Caco-2 (cell line): ENCODE measurements at places on chromosomes 5 and 9.

DNA sequence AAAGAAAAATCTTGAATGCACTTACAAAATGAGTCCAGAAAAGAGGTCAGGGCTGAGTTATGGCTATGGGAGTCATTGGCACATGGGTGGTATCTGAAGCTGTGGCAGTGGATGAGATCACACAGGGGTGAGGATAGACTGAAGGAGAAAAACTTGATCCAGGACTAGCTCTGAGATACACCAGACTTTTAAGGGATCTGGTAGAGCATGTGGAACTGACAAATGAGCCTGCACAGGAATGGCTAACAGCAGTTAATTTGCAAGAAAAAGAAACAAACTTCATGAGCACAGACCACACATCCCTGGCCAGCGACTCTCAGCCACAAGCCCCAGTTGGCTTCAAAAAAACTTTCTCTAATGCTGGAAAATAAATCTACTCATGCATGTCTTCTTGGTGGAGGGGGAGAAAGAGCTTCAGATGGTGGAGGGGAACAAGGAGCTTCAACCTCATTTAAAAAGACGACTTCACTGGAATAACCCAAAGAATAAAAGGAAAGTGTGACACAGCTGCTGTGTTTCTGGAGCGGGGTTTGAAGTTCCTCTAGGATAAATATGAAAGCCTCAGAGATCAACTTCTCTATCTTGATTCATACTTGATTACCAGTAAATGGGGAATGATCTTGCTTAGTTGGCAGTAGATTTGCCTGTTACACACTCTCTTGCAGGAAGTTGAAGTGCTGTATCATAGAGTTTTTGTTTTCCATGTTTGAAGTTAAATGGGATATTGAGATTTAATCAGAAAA, 33.6 kb downstream of the TNFAIP8 start:
- H3K36me3 ChIP-seq = no peaks in the 10 kb centered on the region
- no peak overlapping the region for H3K27ac ChIP-seq
- no peaks in the 10 kb centered on the region for H3K4me1 ChIP-seq
- no peaks in the 10 kb centered on the region for H3K27me3 ChIP-seq
- no peak overlapping the region for H3K4me3 ChIP-seq
- no peak for DNase-seq

DNA sequence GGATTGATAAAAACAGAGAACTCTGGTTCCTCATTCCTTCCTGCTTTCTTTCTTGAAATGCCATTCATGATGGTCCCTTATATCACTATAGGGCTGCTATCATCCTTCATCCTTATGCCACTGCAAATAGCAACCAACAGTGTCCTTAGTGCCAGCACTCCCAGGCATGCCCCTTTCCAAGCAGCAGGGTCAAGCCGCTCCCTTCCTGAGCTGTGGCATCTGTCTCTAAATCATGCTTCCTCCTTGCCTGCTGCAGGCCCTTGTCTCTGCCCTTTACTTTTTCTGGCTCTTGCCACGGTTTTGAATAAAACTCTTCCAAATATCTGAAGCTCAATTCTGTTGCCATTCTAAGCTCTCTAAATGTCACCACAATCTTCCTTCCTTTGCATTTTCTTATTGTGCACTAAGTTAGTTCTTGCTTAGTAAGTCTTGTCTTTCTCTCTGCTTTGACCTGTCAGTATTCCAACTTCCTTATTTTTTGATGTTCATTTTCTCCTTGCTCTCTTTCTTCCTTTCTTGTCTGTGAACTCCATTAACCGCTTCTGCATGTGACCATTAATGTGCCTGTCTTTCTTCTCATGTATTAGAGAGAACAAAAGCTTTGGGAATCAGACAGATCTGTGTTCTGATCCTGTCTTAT, 19.9 kb downstream of the TLR4 start:
- no peak overlapping the region for H3K27ac ChIP-seq
- DNase-seq = no peak
- no peaks in the 10 kb centered on the region for H3K4me1 ChIP-seq
- H3K4me3 ChIP-seq = no peak overlapping the region
- no peaks in the 10 kb centered on the region for H3K27me3 ChIP-seq
- H3K36me3 ChIP-seq = no peaks in the 10 kb centered on the region

GRCh38 chr5:23977365-23977764, 470.0 kb downstream of the PRDM9 start:
- no peaks in the 10 kb centered on the region for H3K27me3 ChIP-seq
- H3K4me1 ChIP-seq = no peaks in the 10 kb centered on the region
- no peak overlapping the region for H3K4me3 ChIP-seq
- DNase-seq = no peak

DNA sequence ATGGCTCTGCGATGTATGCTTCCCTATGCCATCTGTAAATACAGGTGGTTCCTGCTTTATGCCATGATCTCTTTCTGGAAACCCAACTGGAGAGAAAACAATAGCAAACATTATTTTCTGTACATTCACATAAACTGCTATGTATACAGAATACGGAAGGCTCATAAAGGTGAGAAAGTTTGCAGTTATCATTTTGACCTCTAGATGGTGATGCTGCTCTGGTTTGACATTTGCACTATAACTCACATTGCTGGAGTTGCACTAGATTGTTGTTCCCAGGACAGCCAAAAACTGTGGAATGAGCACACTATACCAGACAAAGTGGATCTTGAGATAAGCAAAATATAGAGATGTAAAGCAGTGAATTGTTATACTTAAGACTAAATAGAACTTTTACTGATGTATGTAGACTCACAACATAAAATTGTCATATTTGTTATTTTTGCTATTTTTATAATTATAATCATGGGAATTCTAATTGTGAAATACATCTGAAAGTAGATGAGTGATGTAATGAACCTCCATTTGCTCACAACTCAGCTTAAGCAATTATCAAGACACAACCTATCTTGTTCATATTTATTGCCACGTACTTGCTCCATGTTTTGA, 246.5 kb downstream of the PTPRD start:
- H3K4me1 ChIP-seq = no peaks in the 10 kb centered on the region
- no peak overlapping the region for H3K27ac ChIP-seq

DNA sequence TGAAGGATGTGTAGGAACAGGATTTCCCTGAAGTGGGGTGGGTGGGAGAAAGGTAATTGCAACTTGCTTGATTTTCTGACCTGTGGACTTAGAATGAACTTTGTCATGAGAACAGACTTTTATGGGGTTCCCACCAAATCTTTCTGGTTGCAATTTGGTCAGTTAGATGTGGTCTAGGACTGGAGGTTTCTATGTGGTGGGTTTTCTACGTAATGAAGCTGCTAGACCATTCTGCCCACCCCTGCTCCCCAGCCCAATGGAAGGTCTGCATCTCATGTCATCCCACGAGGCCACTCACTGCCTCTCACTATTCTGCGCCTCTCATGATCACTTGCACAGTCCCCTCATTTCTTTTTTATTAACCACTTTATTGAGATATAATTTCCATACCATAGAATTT, 37.9 kb upstream of the GZMA start:
- no peaks in the 10 kb centered on the region for H3K36me3 ChIP-seq
- no peaks in the 10 kb centered on the region for H3K4me1 ChIP-seq
- no peaks in the 10 kb centered on the region for H3K27me3 ChIP-seq
- H3K27ac ChIP-seq = no peak overlapping the region

GRCh38 chr5:180334751-180335613, 18.2 kb downstream of the GFPT2 start:
- no peaks in the 10 kb centered on the region for H3K36me3 ChIP-seq
- H3K27ac ChIP-seq = no peak overlapping the region
- H3K27me3 ChIP-seq = no peaks in the 10 kb centered on the region
- H3K4me3 ChIP-seq = no peak overlapping the region

DNA sequence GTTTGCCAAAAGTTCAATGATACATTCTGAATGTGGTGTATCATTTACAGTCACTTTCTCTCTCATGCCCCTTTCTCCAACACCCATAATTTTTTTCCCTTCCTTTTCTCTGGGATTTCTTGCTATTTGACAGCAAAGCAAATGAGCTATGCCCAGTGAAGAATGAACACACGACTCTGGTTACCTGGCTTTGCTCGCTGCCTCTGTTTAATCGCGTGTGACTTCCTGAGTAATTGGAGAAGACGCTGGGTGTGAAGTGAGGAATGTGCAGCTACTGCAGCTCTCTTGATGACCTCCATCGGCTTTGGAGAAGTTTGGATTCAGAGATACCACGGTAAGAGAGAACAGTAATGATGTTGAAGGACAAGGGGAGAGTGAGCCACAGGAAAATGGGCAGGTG, 651.8 kb downstream of the KIF4B start:
- no peaks in the 10 kb centered on the region for H3K27me3 ChIP-seq
- no peaks in the 10 kb centered on the region for H3K36me3 ChIP-seq
- no peak overlapping the region for H3K4me3 ChIP-seq
- no peaks in the 10 kb centered on the region for H3K4me1 ChIP-seq

DNA sequence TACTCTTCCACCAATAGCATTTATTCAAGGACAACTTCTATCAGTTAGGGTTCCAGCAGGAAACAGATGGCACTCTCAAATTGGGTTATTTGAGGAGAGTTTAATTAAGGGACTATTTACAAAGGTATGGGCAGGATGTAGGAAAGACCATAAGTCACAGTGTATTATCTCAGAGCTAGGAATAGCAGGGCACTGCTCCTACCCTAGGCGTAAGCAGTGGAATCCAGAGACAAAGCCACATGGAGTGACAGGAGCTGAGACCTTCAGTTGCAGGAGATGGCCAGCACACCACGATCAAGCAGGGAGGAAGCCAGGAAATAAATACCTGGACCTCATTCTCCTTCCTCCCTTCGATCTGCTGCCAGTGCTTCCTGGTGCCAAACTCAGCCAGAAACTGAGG, 274.9 kb upstream of the SLC30A5 start:
- no peaks in the 10 kb centered on the region for H3K4me1 ChIP-seq
- no peak for DNase-seq
- no peaks in the 10 kb centered on the region for H3K27me3 ChIP-seq
- no peaks in the 10 kb centered on the region for H3K36me3 ChIP-seq
- H3K4me3 ChIP-seq = no peak overlapping the region
